Esophagus squamous epithelium (tissue), 5 donors: ENCODE measurements at places on chromosomes 11 and 22.

DNA sequence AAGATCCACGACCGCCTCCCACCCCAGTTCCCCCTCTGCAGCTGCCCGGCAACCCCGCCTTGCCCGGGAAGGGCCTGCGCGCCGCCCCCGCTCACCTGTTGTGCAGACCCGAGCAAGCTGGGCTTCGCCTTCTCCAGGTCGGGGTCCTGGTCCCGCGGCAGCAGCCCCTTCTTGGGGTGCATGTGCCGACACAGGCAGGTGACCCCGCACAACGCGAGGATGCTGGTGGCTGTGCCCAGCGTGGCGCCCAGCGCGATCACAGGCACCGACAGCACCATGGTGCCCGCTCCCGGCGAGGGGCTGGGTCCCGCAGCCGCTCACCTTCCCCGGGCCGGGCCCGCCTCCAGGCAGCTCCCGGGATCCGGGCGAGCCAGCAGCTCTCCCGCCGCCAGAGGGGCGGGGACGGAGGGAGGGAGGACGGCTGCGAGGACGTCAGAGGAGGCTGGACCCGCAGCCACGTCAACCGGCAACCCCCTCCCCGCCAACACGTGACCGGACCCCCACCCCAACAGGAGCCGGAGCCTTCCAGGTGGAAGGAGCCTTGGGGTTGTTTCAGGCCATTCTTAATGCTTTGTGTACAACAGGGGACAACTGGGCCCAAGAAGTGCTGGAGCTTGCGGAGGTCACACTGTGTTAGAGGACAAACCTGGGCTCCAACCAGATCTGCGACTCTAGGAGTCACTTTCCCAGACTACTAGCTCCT is at the start of gene SYT13:
TSS of gene SYT13 (minus strand) at position 412 of the 703 bp plus-strand sequence. CDS start at position 278, 134 bp downstream.
- DNase-seq, result no peak

- DNase-seq, result no peak
These were observed 68.0 kb upstream of the ATXN10 start for GRCh38 chr22:45603619-45604018.

- DNase-seq, result no peak
These were observed 13.0 kb upstream of the CDC42EP2 start for GRCh38 chr11:65301491-65302329.

DNA sequence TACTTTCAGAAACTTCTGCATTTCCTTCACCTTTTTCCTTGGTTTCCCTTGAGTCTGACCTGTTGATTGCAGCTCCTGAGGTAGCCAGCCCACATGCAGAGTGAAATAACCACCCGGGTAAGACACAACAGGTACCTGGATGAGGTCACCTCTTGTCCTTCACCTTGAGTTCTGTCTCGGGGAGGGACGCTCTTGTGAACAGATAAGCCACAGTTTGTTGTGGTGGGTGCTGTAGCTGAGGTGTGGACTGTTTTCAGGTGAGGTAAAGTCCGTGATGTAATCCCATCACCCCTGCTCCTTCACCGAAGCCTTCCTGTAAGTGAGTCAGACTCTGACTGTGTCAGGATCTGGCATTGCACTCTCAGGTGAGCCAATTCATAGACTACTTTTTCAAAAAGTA is 183.1 kb downstream of the NAV2 start:
- DNase-seq, result no peak

DNA sequence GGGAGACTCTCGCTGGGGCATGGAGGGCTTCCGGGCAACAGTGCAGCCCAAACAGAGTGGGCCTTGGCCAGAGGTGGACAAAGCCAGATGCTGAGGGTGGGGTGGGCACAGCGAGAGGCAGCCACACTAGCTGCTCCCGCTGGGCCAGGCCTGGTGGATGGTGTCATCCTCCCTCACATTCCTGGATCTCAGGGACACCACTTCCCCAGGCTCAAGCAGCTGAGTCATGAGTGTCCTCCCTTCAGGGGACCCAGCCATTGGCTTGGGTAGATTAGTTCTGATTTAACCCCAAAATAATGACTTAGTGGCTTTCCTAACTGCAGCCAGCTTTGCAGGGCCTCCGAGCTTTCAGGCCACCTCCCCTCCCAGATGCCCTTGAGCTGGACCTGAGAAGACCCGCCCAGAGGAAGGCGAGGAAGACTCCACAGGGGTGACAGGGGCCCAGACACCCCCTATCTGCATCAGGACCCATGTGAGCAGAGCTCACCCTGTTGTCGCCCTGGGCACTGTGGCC is 25.9 kb upstream of the WNT7B start:
- DNase-seq, result no peak

- DNase-seq, result no peak
These were observed 102.1 kb upstream of the BID start for GRCh38 chr22:17876306-17876831.

- no peak for DNase-seq
These were observed 32.4 kb upstream of the MYH9 start for GRCh38 chr22:36419912-36420882.
